ENCODE measurements at places on chromosomes 5 and 9. TPM values are rescaled to one million over a fixed set of nuclear protein-coding genes. Genes with fewer than 3 reads are reported as not detected.

The DRD1 gene
- total RNA-seq = 0.18 TPM

The FGD3 gene
- total RNA-seq = 1.7 TPM

The GRM6 gene
- not detected for total RNA-seq

The SPATA31A1 gene
- not detected for total RNA-seq

The C9orf50 gene
- total RNA-seq = not detected

The PCDHGB6 gene
- total RNA-seq = 2.8 TPM

The SLC36A3 gene
- not detected for total RNA-seq

The CDKN2A gene
- total RNA-seq = 1.2 TPM

The PCDHGC3 gene
- 6.9 TPM for total RNA-seq

The LHX3 gene
- not detected for total RNA-seq

The SNCAIP gene
- total RNA-seq = 0.19 TPM

The ACTBL2 gene
- total RNA-seq = not detected

The NFIB gene
- total RNA-seq = 45.1 TPM

The ABL1 gene
- total RNA-seq = 19.0 TPM

The FGF1 gene
- total RNA-seq = 0.56 TPM

The C9 gene
- total RNA-seq = 1,385 TPM

The FBXL17 gene
- 9.0 TPM for total RNA-seq

The CENPK gene
- total RNA-seq = 0.37 TPM

The GLRA1 gene
- total RNA-seq = not detected

The ADAMTS6 gene
- 0.35 TPM for total RNA-seq

The LHX2 gene
- total RNA-seq = 5.0 TPM

The SELENOP gene
- total RNA-seq = 2,891 TPM

The GABRB2 gene
- total RNA-seq = not detected

The ZNG1C gene
- total RNA-seq = 17.5 TPM

The FOXI1 gene
- not detected for total RNA-seq

The TTC23L gene
- not detected for total RNA-seq

The TICAM2 gene
- total RNA-seq = 0.37 TPM

The CER1 gene
- not detected for total RNA-seq

The PKD2L2 gene
- not detected for total RNA-seq

The BTNL9 gene
- total RNA-seq = 5.3 TPM

The NRARP gene
- total RNA-seq = 1.1 TPM

The LMX1B gene
- not detected for total RNA-seq

The PRSS3 gene
- 2.9 TPM for total RNA-seq

The PTGS1 gene
- 2.5 TPM for total RNA-seq

The NR4A3 gene
- total RNA-seq = 0.31 TPM

The NSD1 gene
- total RNA-seq = 27.9 TPM

The PHF2 gene
- total RNA-seq = 6.3 TPM

The EPB41L4A gene
- total RNA-seq = 4.0 TPM

The RAD17 gene
- 10.7 TPM for total RNA-seq

The GFRA3 gene
- not detected for total RNA-seq

The MCIDAS gene
- total RNA-seq = not detected

Data from right lobe of liver (tissue), 6 donors.